AG08395 (cell line): ENCODE measurements at places on chromosomes 1 and 21.

- DNase-seq: peak; percentile 79
Observed at GRCh38 chr1:240100371-240100934, 8.8 kb downstream of the FMN2 start.

GRCh38 chr1:208864366-208864965 lies 620.3 kb upstream of the PLXNA2 start:
- no peak for DNase-seq

- no peak for DNase-seq
Observed at GRCh38 chr1:145994391-145995120, 1.8 kb downstream of the TXNIP start.

GRCh38 chr1:186152227-186152619 lies 222.8 kb downstream of the TPR start:
- DNase-seq: no peak

GRCh38 chr1:39539252-39539790 lies 37.3 kb downstream of the PABPC4 start:
- DNase-seq: peak; percentile 91

- DNase-seq: no peak
Observed at GRCh38 chr21:42308161-42308913, 6.9 kb downstream of the TFF3 start.

DNA sequence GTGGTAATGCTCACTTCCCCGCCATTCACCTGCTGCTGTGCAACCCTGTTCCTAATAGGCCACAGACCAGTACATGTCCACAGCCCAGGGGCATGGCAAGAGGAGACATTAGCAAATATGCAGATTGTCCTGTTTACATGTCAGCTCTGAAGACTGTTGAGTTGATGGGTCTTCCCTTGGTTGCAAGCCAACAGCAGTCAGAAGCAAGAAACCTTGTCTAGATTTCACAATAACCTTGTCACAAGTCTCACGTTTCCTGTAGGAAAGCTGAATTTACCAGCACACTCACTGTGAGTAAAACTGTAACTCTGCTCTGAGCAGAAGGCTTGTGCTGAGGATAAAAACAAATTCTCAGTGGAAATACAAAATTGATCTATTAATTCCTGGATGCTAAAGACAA lies 195.1 kb downstream of the HLX start:
- DNase-seq: no peak

DNA sequence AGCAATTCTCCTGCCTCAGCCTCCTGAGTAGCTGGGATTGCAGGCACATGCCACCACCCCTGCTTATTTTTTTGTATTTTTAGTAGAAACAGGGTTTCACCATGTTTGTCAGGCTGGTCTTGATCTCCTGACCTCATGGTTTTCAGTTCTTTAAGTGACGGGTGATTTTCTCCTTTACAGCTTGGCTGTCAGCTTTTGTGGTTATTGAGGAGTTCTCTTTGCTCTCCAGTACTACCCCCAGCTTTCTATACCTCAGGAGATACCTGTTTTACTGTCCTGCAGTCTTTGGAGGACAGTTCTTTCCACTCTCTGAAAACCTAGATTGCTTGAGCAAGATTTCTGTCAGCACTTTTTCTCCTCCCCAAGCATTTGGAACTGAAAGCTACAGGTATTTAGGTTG lies 45.9 kb upstream of the EGLN1 start:
- DNase-seq: no peak

DNA sequence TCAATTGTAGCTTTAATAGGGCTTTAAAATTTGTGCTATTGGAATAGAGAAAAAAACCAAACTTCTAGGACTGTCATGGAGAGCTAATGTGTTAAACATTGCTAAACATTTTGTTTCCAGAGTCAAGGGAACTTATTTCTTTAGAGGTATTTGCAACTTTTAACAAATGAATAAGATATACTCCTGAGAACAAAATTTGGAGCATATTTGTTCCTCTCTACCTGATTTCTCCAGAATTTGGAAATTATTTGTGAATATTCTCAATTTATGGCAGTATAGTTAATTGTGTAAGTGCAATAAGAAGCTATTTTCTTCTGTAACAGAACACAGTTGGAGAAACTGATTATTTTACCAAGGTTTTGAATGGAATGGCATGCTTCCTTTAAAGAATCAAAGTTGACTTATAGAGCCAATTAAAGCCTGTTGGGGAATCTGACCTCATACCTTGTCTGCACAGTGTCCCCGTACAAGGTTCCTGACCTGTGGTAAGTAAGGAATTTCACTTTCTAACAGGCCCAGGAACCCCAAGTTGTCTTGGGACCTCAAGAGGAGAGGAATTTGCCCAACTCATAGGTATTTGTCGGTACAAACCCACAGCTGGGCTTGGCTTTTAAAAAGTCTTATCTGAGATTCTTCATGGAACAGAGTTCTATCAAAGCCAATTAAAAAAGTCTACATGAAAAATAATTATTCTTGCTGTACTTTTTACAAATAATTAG lies 72.6 kb upstream of the CSF1 start:
- no peak for DNase-seq
